ENCODE measurements at places on chromosomes 7 and 10.

DNA sequence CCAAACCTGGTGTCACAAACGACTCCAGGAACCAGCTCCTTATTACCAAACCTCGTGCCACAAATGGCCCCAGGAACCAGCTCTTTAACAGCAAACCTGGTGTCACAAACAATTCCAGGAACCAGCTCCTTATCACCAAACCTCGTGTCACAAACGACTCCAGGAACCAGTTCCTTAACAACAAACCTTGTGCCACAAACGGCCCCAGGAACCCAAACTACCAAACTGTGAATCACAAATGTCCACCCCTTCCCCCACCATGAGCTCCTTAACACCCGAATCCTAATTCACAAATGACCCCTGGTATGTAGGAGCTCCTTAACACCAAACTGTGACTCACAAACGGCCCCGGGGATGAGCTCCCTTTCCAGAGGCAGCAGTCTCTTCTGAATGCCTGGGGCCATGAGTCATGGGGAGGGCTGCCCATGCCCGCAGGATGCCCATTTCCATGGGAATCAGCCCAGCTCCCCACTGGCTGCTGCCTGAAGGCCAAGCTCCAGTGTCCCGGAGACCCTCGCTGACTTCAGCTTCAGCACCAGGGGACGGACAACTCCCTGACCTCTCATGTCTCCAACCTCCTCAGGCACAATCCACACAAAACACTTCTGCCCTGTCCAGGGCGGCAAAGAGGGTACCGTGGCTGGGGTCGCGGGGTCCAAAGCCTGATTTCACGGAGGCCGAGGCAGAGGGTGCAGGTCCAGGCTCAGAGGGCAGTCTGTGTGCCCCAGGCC lies 213.1 kb downstream of the ELFN1 start:
- DNase-seq = no peak

GRCh38 chr7:114924038-114924712 lies 2.3 kb downstream of the MDFIC start:
- DNase-seq = no peak

DNA sequence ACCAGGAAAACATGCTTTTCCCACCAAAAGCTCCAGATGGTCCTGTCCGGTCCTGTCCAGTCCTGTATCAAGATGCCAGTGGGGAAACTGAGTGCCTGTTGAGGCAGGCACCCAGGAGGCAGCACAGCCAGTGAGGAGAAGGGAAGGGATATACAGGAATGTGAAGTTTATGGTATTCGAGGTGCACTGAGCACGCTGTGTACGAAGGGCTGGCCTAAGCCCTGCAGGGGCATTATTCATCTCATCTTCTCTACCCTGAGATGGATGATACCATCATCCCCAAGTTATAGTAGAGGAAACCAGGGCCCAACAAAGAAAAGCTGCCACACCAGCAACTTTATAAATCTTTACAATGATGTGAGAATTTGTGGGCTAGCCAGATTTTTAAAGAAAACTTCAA lies 23.4 kb upstream of the FXYD4 start:
- no peak for DNase-seq

DNA sequence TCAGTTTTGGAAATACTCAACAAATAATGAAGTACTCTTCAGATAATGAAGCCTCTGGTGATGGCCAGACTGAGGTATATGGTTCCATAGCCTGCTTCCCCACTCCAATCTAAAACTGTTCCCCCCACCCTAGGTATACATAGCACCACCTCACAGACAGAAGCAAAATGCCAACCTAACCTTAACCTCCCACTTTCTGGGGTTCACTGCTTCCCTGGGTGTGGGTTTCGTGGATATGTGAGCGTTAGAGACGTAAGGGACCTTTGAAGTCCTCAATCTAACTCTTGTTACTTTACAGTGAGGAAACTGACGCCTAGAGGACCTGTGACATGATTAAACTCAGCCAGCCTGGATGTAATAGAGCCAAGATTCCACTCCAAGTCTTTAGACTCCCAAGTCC lies 1.4 kb downstream of the RHBDD2 start:
- no peak for DNase-seq

DNA sequence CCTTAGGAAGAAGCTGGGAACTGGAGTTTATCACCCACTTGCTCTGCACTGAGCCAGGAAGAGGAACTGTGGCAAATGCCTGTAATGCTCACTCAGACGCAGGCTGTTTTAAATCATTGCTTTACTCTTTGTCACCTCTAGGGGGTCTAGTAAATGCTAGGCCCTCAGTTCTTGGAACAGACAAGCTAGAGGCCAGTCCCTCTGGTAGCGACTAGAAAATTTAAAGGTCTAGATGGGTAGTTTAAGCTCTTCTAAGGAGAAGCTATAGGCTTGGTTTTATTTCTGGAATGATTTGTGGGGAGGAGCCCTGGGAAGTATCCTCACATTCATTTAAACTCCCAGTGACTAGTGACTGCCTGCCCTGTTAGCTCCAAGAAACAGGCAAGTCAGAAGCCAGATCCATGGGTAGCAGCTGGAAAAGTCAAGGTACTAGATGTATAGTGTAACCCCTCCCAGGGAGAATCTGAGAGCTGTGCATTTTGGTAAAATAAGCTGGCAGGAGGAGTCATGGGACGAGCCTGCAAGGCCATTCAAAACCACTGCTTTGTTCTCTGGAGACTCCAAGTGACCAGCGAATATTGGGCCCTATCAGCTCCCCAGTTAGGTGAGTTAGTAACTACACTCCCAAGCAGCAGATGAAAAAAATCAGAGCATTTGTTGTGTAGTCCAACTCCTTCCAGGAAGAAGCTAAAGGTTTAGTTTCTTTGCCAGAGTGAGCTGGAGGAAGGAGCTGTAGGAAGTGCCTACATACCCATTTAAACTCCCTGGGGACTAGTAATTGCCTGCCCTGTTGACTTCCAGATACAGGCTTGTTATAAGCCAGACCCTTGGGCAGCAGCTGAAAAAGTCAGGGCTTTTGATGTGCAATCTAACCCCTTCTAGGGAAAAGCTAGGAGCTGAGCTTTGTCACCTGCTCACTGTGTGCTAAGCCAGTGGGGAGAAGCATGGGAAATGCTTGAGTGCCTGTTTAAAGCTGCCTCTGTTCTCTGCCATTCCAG lies 68.9 kb downstream of the DYNC1I1 start:
- no peak for DNase-seq

- DNase-seq = no peak
Observed at GRCh38 chr10:17001961-17002749, 127.5 kb downstream of the CUBN start.

GRCh38 chr10:71487726-71488125 lies 91.0 kb downstream of the CDH23 start:
- no peak for DNase-seq

- DNase-seq = no peak
Observed at GRCh38 chr10:21888959-21889358, 114.6 kb downstream of the DNAJC1 start.

DNA sequence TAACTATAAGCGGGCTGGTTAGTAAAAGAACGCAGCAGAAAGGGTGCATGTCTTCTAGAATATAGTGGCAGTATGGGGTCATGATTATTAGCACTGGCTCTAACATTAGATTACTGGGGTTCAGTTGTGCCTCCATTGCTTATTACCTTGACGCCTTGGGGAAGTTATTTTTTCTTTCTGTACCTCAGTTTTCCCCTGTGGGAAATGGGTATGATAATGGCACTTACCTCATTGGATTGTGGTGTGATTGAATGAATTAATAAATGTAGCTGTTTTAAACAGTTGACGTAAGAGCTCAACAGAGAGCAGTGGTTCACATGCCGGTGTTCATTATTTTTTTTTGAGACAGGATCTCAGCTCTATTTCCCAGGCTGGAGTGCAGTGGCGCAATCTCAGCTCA lies 116.5 kb downstream of the LRRC4 start:
- no peak for DNase-seq

DNA sequence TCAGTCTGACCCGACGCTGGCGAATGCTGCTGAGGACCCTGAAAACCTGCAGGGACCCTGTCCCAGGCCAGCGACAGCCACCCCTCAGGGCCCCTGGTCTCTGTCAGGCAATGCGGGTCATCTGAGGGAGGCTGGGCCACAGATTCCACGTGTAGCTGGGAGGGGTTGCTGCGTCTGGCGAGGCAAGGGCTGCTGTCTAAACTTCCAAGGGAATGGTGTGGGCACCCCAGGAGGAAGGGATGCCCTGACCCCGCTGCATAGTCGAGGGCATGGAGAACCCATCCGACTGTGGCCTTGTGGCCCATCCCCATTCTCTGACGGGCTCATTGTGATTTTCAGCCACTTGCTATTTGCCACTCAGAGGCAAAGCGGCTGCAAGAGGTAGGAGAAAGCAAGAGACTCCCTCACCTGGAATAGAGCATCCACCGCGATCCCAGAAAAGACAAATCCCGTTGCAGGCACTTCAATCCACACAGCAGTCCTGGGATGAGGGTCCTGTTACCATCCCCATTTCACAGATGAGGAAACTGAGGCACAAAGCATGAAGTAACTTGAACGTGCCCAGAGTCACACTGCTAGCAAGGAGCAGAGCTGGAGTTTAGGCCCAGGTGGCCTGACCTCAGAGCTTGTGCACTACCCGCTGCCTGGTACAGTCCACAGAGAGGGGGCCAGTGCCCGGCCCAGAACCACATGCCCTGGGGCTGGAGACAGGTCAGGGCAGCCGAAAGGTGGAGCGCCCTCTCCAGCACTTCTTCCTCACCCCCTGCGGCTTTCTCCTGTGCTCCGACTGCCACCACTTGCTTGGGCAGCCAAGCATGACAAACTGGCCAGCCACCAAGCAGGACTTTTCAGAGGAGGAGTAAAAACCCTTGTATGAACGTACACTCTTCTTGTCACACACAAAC lies 163.8 kb upstream of the KLF14 start:
- no peak for DNase-seq

GRCh38 chr7:72336632-72337389 lies 75.3 kb downstream of the CALN1 start:
- no peak for DNase-seq

GRCh38 chr10:34504534-34504933 lies 310.6 kb downstream of the PARD3 start:
- no peak for DNase-seq

DNA sequence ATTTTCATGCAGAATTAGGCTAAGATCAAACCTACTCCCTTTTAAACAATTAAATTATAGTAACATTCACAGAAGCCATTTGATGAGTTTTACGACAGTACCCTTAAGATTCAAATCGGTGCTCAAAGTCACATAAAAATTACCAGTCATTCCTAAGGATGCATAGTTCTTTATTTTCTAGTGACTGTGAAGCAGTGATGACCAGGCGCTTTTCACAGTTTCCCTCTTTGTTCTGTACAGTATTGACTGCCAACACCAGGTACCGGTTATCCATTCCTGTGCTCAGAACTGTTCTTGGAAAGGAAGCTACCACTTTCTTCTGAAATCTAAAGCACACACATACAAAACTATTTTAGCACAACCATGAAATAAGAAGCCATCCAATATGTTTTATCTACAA lies 1.9 kb downstream of the DNA2 start:
- DNase-seq = no peak

- no peak for DNase-seq
Observed at GRCh38 chr10:96671211-96671890, 49.0 kb downstream of the PIK3AP1 start.

DNA sequence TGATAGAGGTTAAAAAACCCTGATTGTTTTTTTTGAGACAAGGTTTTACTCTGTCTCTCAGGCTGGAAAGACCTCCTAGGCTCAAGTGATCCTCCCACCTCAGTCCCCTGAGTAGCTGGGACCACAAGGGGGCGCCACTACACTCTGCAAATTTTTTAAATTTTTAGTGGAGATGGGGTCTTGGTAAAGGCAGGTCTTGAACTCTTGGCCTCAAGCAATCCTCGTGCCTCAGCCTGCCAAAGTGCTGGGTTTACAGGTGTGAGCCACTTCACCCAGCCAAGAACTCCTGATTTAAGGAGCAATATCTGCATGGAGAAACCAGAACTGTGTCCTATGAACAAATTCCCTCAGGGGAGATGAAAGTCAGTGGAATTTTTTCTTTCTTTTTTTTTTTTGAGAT lies 7.3 kb upstream of the KLHDC10 start:
- peak; percentile 69 for DNase-seq

- DNase-seq = no peak
Observed at GRCh38 chr7:157612009-157612663, 275.3 kb downstream of the DNAJB6 start.

GRCh38 chr7:26440233-26441001 lies 148.8 kb downstream of the SNX10 start:
- no peak for DNase-seq

DNA sequence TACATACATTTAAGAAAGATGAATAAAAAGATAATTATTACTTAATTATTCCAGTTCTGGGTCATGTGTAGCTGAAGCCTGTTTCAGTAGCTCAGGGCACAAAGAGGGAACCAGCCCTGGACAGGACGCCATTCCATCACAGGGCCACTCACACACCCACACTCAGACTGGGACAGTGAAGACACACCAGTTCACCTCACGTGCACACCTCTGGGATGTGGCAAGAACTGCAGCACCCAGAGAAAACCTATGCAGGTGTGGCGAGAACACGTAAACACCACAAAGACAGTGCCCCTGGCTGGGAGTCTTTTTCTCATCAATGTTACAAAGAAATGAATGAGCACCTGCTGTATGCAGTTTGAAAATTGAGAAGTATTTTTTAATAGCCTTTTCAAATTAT lies 1.6 kb upstream of the IDI1 start:
- DNase-seq = no peak

DNA sequence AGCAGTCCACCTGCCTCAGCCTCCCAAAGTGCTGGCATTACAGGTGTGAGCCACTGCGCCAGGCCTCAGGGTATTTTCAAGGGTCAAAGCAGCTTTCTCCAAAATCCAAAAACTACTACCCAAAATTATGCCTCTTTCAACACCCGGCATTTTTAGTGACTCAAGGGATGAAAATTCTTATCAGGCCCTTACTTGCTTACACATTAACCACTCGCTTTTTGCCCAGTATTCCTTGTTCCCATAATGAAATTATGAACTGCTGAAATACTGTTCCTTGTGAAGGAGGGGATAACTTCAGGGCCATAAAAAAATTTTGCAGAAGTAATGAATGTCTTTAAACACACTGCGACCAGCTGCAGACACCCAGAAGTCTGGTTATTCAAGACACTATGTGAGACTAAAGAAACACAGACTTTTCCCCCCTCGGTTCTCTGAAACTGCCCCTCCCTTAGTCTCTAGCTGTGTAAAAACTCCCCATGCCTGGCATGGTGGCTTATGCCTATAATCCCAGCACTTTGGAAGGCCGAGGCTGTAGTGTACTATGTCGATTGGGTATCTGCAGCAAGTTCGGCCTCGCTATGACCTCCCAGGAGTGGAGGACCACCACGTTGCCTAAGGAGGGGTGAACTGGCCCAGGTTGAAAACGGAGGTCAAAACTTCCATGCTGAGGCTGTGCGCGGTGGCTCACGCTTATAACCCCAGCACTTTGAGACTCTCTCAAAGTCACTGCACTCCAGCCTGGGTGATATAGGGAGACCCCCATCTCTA lies 12.0 kb downstream of the FXYD4 start:
- no peak for DNase-seq

- no peak for DNase-seq
Observed at GRCh38 chr10:93503075-93503474, 6.7 kb downstream of the CEP55 start.

- DNase-seq = no peak
Observed at GRCh38 chr10:132884691-132885271, 57.6 kb downstream of the CFAP46 start.

GRCh38 chr7:44066111-44066460 lies 719 bp upstream of the PGAM2 start:
- no peak for DNase-seq

GRCh38 chr10:15280974-15281373 lies 90.1 kb downstream of the FAM171A1 start:
- no peak for DNase-seq
